ENCODE measurements at places on chromosomes 11 and 22. TPM values are rescaled to one million over a fixed set of nuclear protein-coding genes. Genes with fewer than 3 reads are reported as not detected.

Gene RASSF7
- 6.1 TPM for polyA plus RNA-seq

Gene PLAAT3
- polyA plus RNA-seq, result 200 TPM

Gene SLCO2B1
- polyA plus RNA-seq, result 15.2 TPM

Gene RASL10A
- 0.90 TPM for polyA plus RNA-seq

Gene RRAS2
- polyA plus RNA-seq, result 19.6 TPM

Gene RIMBP3B
- not detected for polyA plus RNA-seq

Gene KCNJ5
- 0.90 TPM for polyA plus RNA-seq

Gene SEPTIN3
- polyA plus RNA-seq, result 0.79 TPM
